ENCODE measurements at places on chromosomes 11 and 22.
A peak's percentile ranks its signal among the peaks of the same experiment; 100 is the strongest.

DNA sequence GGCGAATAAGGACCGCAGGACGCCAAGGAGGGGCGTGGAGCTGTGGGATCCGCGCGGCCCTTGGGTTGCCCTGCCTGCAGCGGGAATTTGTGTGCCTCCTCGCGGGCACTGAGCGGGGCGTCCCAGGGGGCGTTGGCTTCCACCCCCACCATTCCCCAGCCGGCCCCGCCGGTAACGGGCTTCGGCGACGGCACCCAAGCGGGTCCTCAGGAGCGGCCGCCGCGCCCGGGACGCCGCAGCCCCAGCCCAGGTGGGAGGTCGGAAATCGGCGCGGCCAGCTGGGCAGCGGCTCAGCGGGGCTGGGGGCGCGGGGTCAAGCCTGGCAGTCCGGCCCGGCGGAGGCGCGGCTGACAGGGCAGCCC is 320 bp downstream of the CLTCL1 start:
- peak; percentile 59 for DNase-seq

GRCh38 chr11:57474803-57475115 is 14.4 kb downstream of the RTN4RL2 start:
- DNase-seq, result no peak

GRCh38 chr11:133388260-133388659 is 144.0 kb downstream of the OPCML start:
- DNase-seq, result no peak

DNA sequence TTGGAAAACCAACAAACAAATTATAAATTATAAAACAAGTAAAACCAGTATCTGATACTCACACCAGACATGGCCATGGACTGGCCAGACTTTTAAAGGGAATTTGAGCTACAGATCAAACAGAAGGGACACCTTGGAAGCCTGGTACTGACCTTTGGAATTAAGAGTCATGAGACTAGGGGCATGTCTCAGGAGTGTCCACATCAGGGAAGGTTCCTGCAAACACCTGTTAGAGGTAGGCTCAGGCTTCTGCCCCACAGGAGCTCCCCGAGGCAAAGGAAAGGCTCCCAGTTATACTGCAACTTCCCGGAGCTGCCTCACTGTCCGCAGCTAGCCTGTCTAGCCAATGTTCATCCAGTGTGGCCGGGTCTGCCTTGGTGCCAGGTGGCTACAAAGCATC is 290.1 kb downstream of the BUD13 start:
- no peak for DNase-seq

DNA sequence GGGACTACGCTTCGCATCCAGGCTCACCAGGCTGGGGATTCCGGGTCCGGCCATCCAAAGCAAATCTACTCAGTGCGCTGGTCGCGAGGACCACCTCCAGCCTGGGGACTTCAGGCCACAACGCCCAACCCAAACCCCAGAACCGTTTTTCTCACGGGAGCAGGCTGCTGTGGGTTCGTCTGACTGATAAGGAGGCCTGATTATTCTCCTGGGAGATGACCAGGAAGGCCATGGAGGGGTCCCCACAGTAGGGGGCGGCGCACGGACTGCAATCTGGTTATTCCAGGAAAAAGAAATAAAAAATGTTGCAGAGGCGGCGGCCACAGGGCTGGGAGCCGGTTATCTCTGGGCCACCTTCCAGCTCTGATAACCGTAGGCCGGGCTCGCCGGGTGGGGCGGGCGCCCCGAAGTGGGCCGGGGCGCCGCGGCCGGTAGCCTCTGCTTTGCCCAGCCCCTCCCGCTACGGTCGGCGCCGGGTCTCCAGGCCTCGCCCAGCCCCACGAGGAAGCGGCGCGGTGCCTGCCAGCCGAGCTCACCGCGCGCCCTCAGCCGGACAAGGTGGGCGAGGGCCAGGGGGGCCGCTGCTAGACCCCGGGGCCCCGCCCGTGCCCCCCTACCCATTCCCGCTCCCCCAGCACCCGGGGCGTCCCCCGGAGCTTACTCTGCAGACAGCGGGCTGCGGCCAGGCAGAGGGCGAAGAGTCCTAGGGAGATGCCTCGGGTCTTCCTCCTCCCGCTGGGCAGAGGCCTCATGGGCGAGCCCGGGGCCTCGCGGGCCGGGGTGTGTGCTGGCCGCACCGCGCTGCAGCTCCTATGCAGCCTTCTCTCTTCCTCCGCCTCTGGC is 446 bp downstream of the VSTM5 start:
- peak; percentile 47 for DNase-seq

- DNase-seq, result no peak
Observed at GRCh38 chr22:12601870-12602779, 2925.9 kb upstream of the OR11H1 start.

GRCh38 chr11:3181725-3182461 is 16.8 kb upstream of the OSBPL5 start:
- no peak for DNase-seq

GRCh38 chr11:636511-637332 is at the start of gene DRD4:
Gene DRD4, plus strand, starts transcription at chr11:637269. Its CDS starts 36 bp downstream, at chr11:637305.
- no peak for DNase-seq

- no peak for DNase-seq
Observed at GRCh38 chr11:27949951-27950738, 157.8 kb downstream of the KIF18A start.

DNA sequence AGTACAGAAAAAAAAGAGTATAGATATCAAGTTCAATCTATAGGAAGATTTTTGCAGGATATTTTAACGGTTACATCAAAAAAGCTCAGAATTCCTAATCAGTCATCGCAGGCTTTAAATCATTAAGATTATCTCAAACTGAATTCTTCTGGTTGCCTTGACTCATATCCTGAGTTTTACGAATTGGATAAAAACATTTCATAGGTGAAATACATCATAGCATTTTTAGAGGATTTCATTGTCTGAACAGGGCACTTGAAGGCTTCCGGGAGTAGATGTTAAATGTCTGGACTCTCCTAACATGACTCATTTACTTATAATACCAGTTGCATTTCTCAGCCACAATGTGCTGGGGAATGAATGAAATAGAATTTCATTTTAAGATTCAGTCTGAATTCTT is 2216.6 kb upstream of the RAG2 start:
- peak; percentile 78 for DNase-seq

GRCh38 chr22:43377548-43377895 is 34.3 kb upstream of the MPPED1 start:
- no peak for DNase-seq

DNA sequence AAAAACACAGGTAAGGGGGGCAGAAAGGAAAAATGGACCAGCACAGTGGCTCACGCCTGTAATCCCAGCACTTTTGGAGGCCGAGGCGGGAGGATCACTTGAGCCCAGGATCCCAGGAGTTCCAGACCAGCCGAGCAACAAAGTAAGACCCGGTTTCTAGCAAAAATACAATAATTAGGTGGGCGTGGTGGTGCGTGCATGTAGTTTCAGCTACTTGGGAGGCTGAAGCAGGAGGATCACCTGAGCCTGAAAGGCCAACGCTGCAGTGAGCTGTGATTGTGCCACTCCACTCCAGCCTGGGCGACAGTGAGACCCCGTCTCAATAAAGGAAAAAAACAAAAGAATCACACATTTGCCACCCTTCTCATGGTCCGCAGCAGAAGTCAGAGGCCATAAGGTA is 519.4 kb downstream of the BRD1 start:
- DNase-seq, result no peak

GRCh38 chr11:114027926-114028325 is 31.6 kb upstream of the ZBTB16 start:
- DNase-seq, result no peak

DNA sequence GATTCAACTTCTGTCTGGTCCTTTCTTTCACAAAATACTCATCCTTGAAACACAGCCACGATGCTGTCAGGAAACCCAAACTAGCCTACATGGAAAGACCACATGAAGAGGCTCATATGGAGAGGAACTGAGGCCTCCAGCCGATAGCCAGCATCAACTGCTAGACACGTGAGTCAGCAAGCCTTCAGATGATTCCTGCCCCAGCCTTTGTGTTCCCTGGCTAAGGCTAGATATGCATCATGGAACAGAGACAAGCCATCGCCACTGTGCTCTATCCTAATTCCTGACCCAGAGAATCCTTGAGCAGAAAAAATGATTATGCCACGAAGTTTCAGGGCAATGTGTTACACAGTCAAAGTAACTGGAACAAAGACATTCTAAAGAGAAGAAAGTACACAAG is 75.5 kb downstream of the ENTHD1 start:
- peak; percentile 70 for DNase-seq

DNA sequence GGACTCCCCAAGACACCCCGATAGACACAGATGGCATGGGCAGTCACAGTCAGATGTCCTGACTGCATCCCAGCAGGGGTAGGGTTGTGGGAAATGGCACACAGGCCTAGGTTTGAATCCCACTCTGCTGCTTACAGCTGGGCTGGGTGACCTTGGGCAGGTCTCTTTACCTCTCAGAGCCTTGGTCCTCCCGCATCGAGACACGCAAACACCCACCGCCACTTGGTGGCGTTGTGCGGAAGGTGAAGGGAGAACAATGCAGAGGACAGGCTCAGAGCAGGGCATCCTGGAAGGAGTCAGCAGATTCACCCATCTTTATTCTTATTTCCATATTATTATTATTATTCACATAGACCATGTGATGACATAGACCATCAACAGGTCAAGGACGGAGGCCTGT is 140.5 kb downstream of the MIAT start:
- DNase-seq, result no peak

GRCh38 chr22:49973018-49973961 is 12.7 kb downstream of the PIM3 start:
- DNase-seq, result peak; percentile 22

- DNase-seq, result peak; percentile 63
Observed at GRCh38 chr11:59283825-59284772, 71.4 kb upstream of the MPEG1 start.

DNA sequence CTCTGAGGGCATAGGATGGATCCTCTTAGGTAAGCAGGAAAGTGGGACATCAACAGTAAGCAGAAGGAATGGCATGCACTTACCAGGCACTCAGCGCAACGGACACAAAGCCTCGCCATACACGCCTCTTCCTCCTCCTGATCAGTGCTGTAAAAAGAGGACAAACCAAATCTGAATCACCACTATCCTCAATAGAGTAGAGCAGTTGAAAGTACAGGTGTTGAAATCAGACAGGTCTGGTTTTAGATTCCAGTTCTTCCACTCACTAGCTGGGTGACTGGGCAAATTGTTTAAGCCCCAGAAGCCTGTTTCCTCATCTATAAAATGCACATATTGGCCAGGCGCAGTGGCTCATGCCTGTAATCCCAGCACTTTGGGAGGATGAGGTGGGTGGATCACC is 8.6 kb upstream of the JAML start:
- no peak for DNase-seq

- DNase-seq, result no peak
Observed at GRCh38 chr11:42669248-42669976, 642.4 kb upstream of the API5 start.

DNA sequence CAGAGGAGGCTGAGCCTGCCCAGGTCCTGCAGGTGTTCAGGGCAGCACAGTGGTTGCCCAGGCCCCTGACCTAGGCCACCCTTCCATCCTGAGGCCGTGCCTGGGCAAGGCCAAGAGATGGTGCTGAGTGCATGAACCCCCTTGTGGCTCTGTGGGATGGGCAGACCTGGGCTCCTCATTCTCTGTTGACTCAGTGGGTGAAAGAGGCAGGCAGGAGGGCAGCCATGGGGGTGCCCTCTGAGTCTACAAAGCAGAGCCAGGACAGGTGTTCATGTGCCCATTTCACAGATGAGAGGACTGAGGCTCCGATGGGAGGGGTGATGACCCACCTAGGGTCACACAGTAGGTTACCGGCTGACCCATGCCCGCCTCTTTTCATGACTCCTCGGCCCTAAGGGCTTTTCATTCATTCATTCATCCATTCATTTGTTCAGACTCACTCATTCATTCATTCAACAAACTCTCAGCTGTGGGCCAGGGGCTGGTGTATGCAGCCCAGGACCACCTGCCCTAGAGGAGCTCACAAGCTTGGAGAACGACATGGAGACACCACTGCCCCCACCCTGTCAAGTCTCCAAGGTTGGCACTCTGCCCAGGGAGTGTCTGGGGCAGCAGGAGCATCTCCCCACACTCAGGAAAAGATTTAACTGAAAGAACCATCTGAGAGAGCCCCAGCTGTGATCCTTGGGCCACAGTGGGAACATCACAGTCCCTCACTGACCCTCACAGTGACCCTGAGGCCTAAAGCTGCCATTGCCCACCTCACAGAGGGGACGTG is 40.5 kb downstream of the IGLL5 start:
- no peak for DNase-seq

DNA sequence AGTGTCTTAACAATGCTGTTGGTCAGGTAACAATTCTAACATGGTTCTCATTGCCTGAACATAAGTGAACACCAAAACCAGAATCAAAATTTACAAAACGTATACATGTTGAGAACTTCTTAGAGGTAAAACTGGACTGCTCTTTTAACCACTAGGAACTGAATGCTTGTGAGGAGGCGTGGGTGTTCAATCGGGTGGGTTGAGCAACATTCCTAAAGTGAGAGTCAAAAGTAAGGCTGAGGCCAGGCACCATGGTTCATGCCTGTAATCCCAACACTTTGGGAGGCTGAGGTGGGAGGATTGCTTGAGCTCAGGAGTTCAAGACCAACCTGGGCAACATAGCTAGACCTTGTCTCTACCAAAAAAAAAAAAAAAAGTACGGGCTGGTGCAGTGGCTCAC is 11.5 kb downstream of the PPME1 start:
- DNase-seq, result peak; percentile 33

DNA sequence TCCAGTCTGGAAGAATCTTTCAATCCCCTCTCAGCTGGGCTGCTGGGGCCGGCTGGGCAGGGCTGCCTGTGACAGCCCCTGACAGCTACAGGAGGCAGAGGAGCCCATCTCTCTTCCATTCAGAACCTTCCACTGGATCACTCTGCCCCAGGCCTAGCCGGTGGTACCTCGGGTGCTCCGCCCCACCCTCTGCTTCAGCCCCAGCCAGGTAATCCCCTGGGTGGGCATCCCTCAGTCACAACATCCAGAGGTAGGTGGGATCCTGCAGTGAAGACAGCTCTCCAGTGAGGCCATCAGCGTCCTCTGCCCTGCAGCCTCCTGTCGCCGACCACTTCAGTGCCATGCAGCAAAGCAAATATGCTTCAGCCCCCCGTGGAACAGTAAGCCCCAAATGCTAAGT is 223.7 kb downstream of the DSCAML1 start:
- DNase-seq, result no peak

DNA sequence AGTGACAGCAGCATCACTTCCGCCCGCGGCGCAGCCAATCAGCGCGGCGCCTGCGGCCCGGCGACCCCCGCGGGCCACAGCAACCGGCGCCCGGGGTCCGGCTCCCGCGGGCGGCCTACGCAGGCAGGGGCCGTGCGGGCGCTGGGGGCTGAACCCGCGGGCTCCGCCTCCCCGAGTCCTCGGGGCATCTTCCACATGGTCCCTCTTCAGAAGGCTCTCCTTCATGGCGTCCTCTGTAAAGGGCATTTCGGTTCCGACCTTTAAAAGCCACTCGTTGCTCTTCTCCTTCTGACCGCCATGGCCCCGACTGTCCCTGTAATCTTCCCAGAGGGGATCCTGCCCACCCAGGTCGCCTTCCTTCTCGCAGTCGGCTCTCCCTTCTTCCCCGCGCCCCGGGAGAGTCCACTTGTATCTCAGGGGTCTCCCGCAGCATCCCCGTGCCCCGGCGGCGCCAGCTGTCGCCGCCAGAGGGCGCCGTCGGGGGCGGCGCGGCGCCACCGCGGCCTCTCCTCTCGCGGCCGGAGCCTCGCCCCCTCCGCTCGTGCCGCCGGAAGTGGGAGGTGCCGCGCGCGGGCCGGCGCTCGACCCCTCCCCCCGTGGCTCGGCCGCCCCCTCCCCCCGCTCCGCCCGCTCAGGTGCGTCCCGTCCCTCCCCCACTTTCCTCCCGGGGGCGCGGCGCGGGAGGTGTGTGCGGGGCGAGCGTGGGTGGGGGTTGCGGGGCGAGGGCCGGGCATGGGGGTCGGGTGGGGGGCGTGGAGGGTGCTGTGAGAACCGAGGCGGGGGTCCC is at the start of gene RNF214:
RNF214 (plus strand) TSS at position 580 of the 787 bp plus-strand sequence. CDS start 1,602 bp downstream, outside the sequence.
- DNase-seq, result peak; percentile 79

Measured in ELR (cell line).